ENCODE measurements at places on chromosomes 1 and 21.

DNA sequence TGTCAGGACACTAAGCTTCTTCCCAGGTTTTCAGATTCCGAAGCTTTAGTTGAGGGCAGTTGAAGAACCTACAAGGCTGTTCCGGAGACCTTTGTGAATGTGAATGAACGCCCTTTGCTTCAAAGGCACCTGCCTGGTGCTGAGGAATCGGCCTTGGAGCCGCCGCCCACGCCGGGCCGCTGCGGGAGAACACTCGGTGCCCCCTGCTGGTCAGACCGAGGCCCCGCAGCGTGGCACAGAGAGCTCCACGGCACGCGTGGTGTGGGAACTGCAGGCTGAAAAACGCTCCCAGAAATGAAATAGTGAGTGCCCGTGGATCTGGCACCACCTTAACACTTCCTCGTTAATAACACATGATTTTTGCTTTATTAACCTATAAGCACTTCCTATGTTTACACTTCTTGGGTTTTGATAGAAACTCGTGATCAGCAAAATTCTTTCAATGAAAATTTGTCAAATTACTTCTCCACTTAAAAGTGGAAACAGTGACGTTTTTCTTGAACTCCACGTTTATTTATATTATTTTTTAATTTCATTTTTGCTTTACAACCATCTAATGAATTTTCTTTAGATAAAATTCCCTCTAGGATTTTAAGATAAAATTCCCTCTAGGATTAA is 460.6 kb downstream of the DSCAM start:
- peak; percentile 38 for DNase-seq

GRCh38 chr1:224542783-224543440 is 73.2 kb upstream of the CNIH3 start:
- peak; percentile 34 for DNase-seq

DNA sequence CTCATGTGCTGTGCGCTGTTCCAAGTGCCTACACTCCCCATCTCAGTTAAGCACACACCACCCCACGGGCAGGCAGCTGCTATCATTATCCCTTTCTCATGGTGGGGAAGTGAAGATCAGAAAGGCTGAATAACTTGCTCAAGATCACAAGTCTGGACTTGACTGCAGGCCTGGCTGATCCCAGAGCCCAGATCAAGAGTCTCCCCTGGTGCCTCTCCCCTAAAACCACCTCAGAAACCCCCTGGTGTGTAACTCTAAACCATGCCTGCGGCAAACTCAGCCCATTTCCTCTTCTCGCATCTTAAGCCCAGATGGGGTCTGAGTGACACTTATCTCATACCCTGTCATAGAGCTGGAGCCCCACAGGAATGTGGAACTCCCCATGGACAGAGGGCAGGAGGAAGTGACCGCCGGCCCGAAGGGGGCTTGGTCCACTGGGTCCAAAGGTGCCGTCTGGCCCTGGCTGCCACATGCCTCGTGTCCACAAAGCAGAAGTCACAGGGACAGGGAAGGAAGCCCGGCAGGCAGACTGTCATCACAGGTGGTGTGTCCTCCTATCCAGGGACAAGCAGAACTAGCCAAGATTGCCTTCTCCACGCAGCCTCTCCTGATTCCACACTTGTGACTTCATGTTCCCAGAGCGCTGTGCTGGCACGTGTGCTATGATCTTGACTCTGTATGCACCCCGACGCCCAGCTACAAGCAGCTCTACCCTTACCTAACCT is 92.1 kb downstream of the SYF2 start:
- no peak for DNase-seq

DNA sequence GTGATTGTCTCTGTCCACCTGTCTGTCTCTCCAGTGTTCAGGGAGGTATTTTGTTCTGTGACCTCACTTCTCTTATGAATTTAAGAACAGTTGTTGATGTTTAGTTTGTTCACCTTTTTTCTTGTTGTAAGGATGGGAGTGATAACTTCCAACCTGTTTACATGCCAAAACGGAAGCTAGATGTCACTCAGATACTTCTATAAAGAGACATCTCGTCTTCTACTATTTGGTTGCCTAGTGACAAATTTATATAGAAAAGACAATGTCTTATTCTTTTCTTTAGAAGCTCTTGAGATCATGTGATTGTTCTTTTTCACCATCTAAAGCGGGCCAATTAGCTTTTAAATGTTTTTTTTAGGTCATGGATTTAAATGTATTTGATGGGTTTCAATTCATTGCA is 33.8 kb downstream of the PRSS38 start:
- no peak for DNase-seq

GRCh38 chr21:38478782-38479181 is 19.5 kb downstream of the ERG start:
- DNase-seq, result peak; percentile 23

DNA sequence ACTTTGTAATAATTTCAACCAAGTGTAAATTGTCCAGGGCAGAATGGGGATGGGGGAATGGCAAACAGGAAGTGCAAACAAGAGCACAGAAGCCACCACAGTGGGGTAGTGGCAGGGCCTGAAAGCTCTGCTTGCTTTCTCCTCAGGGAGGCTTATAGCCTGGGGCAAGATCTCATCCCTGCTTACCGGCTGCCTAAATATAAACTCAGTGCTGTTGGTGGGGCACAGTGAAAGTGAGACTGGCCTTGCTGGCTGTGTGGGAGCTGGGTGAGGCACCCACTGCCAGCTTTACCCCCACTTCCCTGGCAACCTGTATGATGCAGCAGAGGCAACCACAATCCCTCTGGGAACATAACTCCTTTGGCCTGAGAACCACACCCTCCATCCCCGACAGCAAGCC is 15.2 kb downstream of the STYXL2 start:
- no peak for DNase-seq

GRCh38 chr1:99465176-99465900 is 180.6 kb upstream of the PALMD start:
- no peak for DNase-seq

GRCh38 chr1:230197644-230198567 is 130.9 kb downstream of the GALNT2 start:
- DNase-seq, result no peak

DNA sequence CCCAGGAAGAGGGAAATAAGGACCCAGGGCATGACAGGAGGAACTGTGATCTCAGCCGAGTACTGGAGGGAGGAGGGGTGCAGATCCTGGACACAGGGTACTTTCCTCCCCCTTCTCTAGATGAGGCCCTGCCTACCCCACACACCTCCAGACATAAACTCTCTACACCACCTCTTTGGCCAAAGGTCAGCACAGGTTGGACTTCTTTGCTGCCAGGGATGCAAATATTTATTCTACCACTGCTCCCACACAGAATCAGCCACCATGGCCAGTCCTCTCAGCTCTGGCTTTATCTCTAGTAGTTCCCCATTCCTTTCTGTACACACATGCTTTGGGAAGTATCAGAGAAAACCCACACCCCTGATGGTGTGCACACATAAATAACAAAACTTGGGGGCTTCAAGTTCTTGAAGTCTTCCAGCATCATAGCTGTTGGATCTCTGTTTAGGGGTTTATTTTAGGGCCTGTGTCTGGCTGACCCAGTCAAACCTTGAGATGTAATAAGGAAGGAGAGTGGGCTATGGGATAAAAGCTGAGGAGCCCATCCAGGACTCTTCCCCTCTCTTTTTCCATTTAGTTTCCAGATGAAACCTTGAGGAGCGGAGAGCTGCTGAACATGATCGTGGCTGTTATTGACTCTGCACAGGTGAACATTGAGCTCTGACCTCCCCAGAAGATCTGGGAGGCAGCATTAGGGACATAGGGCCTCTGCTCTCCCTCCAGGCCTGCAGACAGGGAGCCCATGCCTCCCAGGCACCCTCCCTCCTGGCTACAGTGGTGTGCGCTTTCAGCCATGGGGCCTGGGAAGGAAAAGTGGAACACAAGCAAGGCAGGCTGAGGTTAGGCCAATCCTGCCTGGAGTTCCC is 6.7 kb upstream of the SLC27A3 start:
- DNase-seq, result no peak

DNA sequence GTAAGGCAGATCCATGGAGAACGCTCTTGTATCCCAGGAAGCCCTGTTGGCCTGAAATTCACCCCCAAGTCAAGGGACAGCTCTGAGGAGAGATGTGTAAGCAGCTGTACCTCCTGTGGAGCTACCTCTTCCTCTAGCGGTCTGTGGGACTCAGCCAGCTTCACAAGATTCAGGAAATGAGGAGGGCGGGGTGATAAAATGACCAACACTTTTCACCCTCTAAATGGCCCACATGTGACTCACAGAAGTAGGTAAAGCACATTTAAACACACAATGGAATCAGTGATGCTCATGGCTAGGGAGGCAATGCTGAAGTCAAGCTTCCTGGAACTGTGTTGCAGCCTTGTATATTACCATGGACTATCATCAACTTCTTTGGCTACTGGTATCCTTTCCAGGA is at the start of gene SH2D1B:
Gene SH2D1B (minus strand): TSS at position 135 of the 400 bp plus-strand sequence. CDS start 120 bp downstream, at position 15.
- DNase-seq, result no peak

DNA sequence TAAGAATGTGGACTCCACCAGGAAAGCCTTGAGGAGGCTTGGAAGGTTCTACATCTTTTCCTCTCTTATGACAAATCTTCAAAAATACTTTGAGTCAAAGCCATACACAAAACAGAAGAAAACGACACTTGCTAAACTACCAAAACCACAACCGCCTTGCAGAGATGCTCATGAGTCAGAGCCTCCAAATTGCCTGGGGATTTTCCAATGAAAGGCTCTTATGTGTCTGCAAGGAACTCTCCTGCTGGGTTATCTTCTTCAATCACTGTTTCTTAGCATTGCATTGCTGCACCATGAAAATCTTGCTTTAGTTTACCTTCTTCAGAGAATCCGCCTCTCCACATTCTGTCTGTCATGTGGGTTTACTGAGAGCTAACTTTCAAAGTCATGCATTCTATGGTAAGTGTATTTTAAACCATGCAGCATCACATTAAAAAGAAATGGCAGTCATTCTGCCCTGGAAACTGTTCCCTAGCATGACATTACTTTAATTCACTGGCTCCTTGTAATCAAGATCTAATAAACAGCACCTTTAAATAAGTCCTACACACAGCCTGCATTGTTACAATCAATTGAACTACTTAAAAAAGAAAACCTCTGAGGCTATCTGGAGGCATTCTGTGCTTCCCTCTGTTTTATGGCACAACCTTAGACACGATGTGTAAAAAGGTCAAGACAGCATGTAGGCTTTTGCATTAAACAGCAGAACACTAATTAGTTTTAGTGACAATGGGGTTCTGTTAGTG is 210.0 kb upstream of the FOXD3 start:
- no peak for DNase-seq

DNA sequence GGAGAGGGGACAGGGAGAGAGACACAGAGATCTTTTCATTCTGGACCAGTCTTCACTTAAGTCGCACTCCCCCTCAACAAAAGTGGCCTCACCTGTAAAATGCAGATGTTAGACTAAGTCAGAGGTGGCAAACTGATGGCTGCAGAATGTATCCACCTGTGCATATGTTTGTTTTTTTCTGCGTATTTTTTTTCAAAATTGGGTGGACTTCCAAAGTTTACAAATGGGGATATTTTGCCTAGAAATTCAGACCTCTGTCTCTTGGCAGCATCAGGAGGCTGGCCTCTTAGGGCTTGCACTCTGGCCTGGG is 525.0 kb downstream of the MATN1 start:
- no peak for DNase-seq

DNA sequence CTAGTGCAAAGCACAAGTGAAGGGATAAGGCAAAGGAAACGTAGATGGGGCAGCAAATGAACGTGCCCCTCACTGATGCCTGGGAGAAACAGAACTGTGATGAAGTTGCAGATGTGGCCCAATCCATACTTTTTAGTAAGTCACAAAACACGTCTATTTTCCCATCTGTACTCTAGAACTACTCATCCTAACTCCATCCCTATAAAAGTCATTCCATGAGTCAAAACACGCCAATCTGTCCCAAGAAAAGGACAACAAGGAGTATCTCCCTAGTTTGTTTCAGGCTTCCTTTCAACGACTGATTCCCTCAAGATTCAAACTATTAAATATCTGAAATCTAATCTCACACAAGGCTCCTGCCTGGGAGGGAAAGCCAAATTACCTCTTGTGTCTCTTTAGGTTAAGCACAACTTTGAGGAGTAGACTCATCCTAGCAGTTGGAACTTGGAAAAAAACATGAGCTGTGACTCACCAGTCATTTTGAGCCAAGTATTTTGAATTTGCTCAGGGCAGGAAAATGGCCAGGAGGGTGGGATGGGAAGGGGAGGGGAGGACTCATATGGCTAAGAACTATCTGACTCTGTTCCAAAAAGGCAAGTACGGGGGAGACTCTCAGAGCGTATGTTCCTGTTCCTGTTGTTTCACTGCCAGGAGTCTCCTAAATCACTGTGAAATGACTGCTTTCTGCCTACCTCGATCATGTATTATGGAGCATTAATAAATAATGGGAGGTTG is 214.5 kb upstream of the CAMK1G start:
- DNase-seq, result no peak

- no peak for DNase-seq
These were observed 52.6 kb downstream of the PCNX2 start for GRCh38 chr1:233242827-233243483.

GRCh38 chr1:4322881-4323280 is 331.5 kb upstream of the AJAP1 start:
- DNase-seq, result no peak

- no peak for DNase-seq
These were observed 158.2 kb downstream of the ZSCAN20 start for GRCh38 chr1:33630686-33631085.

DNA sequence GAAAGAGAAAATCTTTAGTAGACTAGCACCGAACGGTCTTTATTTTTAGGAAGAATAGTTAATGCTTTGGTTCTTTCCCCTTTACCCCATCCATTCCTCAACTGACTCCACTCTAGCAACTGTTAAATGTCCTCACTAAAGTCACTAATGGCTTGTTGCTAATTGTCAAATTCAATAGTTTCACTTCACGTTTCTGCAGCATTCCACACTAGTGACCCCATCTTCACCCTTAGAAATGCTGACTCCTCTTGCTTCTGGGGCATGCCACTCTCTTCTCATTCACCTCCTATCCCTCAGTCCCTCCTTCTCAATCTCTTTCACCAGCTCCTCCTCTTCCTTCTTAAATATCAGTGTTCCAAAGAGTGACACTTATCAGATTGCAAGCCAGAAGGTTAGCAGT is 19.4 kb upstream of the CADM3 start:
- DNase-seq, result no peak

- DNase-seq, result no peak
These were observed 17.0 kb upstream of the SH2D2A start for GRCh38 chr1:156833603-156834002.

DNA sequence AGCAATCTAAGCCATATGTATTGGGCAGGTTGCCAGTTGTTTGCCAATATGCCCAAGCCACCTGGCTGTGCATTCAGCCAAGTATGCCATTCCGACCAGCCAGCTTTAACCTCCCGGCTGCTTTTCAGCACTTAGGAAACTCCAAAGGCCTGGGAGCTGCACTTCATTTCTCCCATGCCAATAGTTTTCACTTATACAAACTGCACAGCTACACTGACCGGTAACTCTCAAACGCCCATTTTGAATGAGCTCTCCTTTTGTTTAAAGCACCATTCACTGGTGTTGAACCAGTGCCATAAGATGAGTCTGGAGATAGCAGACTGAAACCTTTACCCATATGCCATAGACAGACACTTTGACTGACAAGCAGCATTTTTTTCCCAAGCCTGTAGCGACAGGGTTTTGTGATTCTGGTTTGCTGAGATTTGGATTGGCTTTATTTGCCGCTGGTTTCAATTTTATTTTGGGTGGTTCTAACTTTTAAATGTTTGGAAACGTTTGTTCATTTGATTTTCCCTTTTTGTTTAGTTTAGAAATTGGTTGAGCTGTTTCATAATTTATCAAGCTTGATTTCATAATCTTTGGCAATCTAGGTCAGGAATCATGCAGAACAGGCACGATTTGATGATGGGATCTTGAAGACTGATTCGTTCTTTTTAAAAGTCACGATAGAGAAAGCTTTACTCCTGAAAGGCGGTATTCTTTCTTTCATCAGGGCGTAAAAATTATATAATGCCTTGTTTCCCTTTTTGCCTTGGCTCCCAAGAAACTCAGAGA is 144.6 kb downstream of the NFIA start:
- DNase-seq, result no peak

GRCh38 chr1:115219927-115220326 is 118.1 kb downstream of the NGF start:
- no peak for DNase-seq

Data from activated T-cell treated with anti-CD3 and anti-CD28 coated beads, Interleukin-2, amount 50 U/mL, for 48 hours (primary cell).